ENCODE measurements at places on chromosomes 5 and 9.

DNA sequence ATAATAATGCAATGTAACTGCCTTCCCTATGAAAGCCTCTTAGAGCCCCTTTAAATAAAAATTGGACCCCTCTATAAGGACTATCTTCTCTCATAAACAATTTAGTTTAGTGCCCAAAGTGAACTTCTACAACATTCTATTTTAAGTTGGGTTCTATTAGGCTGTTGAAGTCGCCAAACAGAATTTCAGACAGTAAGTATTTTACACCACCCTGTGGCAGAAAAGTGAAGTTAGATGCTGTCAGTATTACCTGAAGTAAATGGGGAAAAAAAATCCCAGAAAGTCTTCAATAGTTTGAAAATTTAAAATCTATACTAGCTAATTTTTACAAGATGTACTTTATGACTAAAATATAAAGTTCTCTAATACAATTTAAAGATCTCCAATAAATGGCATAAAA is 29.5 kb downstream of the CAAP1 start:
- no peak for DNase-seq

- DNase-seq, result no peak
These were observed 34.9 kb downstream of the ALDH1A1 start for GRCh38 chr9:72917892-72918509.

- no peak for DNase-seq
These were observed 117.4 kb downstream of the FBXL17 start for GRCh38 chr5:108264533-108264932.

- peak; percentile 50 for DNase-seq
These were observed 107.6 kb downstream of the LURAP1L start for GRCh38 chr9:12882430-12882829.

DNA sequence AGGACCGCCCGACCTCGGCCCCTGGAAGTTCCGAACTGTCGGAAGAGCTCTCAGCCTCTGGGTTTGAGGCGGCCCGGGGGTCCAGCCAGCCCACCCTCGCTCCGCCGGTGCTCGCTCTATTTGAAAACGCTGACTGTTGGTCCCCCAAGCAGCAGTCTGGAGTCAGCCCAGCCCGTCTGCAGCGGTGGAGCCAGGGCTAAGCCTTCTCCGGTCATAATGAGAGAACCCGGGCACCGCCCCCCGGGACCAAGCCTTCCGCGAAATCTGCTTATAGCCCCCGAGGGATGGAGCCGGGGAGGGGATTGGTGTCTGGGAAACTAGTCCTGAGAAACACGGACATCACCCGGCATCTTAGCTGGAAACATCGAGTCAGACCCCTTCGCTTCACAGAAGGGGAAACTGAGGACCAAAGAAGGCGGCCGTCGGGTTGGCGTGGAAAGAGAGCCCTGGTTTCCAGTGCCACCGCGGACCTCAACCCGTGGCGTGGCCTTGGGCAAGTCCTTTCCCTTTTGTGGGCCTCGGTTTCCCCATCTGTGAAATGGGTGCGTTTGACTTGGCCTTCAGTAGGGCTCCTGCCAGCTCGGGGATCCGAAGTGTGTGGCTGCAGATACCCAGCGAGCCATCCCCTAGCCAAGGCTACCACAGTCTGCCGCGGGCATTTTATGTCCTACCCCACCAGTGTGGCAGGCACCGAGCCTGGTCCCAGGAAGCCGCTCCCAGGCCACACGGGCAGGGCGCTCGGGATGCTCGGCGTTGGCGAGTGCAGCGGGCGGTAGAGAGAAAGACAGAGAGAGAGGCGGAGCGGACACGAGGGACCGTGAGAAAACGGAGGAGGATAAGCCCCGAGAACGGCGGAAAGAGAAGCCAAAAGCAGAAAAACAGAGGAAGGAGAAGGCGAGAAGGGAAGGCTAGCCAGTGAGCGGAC is 857 bp downstream of the ADAM19 start:
- no peak for DNase-seq

DNA sequence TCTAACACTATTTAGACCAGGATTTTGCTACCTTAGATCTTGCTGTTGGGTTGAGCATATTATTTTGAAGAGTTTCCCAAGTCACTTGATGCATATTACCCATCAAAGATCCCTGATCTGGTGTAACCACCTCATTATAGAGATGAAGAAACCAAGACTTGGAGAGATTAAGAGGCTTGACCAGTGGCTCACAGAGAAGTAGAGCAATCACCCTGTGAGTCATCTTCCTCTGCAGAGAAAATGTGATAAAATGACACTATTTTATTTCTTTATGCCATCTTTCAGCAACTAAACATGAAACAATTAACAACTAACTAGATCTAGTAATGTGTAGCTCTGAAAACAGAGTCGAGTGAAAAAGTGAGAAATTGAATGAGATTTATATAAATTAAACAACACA is 76.1 kb downstream of the KIF4B start:
- no peak for DNase-seq

- DNase-seq, result no peak
These were observed 36.7 kb downstream of the ANKRD31 start for GRCh38 chr5:75199946-75200345.

- no peak for DNase-seq
These were observed 43.5 kb downstream of the SLC12A7 start for GRCh38 chr5:1068204-1068894.

DNA sequence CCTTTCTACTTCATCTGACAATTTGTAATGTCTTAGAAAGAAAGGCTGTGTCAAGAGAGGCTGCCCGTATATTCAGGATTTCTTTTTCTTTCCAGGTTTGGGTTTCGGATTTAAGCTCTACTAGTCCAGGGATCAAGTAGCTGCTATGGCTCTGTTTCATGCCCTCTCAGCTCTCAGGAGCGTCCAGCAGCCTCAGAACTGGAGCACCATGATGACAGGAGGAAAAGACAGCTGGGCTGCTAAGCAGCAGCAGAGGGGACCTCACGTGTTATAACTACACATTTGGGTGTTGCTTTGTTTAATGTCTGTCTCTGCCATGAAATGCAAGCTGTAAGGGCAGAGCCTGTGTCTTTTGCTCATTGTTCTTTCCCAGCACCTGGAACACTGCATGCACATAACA is 28.5 kb downstream of the TBC1D2 start:
- DNase-seq, result no peak

DNA sequence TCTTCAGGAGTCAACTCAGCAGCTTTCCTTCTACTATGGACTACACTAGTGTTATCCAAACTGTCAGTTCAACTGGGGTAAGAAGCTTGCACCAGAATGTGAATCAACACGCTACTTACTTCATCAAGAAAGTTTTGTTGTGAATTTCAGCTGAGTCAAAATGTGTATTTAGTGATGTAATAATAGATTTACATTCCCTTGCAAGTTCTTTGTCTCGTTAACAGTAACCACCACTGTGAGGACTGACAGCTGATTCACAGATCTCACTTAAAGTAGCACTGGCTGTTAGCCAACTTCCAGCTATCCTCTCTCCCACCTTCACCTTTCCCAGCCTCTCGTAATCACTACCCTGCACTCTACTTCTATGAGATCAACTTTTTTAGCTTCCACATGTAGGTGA is 445.3 kb downstream of the NTRK2 start:
- no peak for DNase-seq

DNA sequence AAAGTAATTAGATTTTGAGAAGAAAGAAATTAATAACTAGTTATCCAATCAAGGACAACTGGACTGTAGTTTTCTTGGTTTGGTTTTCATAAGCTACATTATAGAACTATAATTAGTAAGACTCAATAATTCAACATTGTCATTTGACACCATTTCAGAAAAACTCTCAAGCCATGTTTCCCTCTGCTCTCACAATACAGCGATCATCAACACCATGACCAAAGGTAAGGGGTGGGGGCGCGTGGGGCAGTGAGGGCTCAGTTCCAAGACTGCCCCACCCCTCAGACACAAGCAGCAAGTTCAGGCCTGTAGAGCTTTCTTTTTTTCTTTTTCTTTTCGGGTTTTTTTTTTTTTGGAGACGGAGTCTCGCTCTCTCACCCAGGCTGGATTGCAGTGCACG is 6.4 kb downstream of the CMBL start:
- DNase-seq, result no peak

DNA sequence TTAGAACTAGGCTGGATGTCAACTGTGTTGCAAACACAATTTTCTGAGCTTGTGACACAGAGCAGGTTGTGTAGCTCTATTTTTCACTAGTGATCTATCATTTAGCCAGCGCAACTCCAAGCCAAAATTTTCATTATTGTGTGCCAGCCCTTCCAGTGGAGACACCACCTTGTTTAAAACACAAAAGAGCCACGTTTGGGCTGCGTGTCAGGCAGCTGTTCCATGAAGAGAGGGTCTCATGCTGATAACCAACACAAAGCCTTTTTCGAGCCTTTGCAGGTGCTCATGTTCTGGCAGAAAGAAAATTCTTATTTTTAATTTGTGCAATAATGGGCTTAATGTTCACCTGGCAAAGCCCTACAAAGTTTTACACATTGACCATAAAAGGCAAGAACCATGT is 237.6 kb upstream of the RGMB start:
- no peak for DNase-seq

GRCh38 chr9:116096853-116097252 is 56.7 kb upstream of the PAPPA start:
- DNase-seq, result no peak

DNA sequence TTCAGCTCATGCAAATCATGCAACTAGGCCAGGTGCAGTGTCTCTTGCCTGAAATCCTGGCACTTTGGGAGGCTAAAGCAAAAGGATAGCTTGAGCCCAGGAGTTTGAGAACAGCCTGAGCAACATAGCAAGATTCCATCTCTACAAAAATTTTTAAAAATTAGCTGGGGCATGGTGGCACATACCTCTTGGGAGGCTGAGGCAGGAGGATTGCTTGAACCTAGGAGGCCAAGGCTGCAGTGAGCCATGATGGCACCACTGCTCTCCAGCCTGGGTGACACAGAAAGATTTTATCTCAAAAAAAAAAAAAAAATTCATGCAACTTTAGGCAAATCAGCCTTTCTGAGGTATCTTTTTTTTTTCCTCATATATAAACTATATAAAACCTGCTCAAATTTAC is 35.6 kb upstream of the CCNB1 start:
- no peak for DNase-seq

GRCh38 chr9:136110082-136111061 is 8.3 kb downstream of the TMEM250 start:
- DNase-seq, result no peak

DNA sequence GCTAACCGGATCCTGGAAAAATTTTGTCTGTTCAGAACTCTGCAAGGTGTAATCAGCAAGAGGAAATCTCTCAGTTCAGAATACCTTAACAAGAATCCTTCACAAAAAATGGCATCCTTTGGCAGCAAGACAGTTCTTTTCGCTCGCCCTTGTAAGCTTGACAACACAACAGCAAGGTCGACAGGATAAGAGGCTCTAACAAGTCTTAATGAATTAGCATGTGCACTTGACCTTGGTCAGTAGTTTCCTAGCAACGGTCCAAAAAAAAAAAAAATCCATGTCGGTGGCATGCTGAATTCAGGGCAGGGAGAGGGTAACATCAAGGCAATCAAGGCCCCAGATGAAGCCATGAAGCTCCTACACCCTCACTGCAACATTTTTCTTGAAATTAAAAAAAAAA is 172.8 kb downstream of the APBA1 start:
- no peak for DNase-seq

- no peak for DNase-seq
These were observed 576.7 kb upstream of the ADAMTS16 start for GRCh38 chr5:4563400-4563799.

- no peak for DNase-seq
These were observed 446.6 kb upstream of the GRIA1 start for GRCh38 chr5:153043886-153044285.

DNA sequence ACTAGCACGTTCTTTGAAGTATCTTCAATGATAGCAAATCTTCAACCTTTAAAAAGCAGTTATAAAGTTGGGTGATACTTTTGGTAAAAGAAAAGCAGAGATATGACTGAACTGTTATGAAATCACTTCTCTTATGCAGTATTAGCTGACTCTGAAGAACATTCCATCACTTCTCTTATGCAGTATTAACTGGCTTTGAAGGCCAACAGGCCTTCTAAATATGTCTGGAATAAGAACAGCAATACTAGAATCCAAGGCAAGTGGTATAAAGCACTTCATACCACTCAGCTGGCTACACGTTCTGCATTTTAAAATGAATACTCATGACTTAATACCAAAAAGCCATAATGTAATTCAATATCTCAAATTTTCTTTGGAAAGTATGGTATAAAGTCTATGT is 17.3 kb downstream of the SKIC3 start:
- DNase-seq, result no peak

GRCh38 chr5:137061382-137061781 is 437.7 kb downstream of the SPOCK1 start:
- no peak for DNase-seq

GRCh38 chr5:849651-850301 is 1.0 kb downstream of the ZDHHC11 start:
- DNase-seq, result no peak

DNA sequence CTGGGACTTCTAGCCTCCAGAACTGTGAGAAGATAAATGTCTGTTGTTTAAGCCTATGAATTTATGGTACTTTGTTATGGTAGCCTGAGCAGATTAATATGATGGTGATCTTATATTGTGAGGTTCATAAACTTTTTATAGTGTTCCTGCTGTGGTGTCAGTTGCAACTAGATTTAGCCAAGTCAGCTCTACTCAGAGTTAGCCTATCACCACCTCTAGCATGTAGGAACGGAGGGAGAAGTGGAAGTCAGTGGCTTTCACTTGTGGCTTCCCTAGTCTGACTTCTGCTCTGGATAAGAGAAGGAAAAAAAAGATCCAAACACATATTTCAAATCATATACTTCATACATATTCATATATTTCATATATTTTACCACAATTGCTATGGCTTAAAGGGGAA is 6.6 kb downstream of the POC5 start:
- DNase-seq, result no peak

DNA sequence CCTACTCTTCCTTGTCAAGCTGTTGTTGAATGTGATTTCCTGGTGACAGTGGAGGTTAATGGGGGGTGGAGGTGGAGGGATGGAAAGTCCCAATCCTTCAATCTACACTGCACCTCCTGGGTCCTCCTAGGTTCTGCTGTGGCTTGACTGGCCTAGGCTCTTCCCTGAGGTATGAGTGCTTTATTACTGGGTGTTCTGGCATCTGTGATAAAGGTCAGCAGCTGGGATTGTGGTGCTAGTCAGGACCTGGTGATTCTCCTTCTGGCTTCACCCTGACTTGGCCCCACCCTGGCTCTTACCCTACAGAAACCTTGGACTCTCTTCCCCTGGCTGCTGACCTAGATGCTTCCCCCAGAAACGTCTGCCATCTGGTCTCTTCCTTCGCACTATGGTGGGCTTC is 194.3 kb downstream of the ARHGEF28 start:
- no peak for DNase-seq

- peak; percentile 67 for DNase-seq
These were observed 32.5 kb upstream of the OR2K2 start for GRCh38 chr9:111362526-111362925.
